CD4-positive, alpha-beta memory T cell (primary cell): ENCODE measurements at places on chromosomes 1 and 21.

DNA sequence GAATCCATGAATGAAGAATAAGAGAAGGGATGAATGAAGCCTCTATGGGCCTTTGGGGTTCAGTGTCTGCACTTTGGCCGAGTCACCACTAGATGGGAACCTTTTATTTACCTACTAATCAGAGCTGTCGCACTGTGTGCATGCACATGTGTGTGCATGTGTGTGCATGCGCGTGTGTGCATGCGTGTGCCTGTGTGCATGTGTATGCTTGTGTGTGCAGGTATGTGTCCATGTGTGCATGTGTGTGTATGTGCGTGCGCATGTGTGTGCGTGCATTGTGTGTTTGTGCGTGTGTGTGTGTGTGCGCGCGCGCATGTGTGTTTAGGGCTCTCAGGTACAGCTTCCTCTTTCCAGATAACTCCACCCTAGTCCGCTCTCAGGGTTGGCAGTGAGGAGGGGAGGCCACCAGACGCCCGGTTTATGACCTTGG is 20.4 kb upstream of the UBXN10 start:
- no peak for DNase-seq

- no peak for DNase-seq
Observed at GRCh38 chr1:156553860-156554485, 18.4 kb downstream of the IQGAP3 start.

GRCh38 chr1:152034654-152035538 is 1.9 kb downstream of the S100A11 start:
- peak; percentile 83 for DNase-seq

GRCh38 chr1:11391886-11392285 is 87.1 kb upstream of the DISP3 start:
- DNase-seq: no peak

DNA sequence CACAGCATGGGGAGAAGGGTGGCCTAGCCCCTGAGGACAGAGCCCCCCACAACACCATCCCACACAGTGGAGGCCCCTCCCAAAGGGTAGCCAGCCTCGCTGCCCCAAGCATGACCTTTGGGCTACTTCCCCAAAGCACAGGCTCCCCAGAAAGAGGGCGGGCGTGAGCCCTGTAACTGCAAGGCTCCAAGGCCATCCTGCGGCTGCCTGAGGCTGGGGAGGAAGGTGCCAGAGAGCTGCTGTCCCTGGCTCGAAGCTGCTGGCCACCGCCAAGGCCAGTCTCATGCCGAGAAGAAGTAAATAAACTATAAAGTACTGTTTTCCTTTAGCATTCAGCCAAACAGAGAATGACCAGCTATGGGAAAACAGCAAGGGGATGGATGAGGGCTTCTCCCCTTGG is 27.5 kb downstream of the UBASH3A start:
- no peak for DNase-seq

GRCh38 chr21:28738882-28739281 is 253.8 kb downstream of the LTN1 start:
- DNase-seq: no peak
